ENCODE measurements at places on chromosomes 1 and 21. TPM values are rescaled to one million over a fixed set of nuclear protein-coding genes. Genes with fewer than 3 reads are reported as not detected.

- no peak for DNase-seq
Observed at GRCh38 chr1:108880850-108881249, 4.1 kb downstream of the GPSM2 start.

DNA sequence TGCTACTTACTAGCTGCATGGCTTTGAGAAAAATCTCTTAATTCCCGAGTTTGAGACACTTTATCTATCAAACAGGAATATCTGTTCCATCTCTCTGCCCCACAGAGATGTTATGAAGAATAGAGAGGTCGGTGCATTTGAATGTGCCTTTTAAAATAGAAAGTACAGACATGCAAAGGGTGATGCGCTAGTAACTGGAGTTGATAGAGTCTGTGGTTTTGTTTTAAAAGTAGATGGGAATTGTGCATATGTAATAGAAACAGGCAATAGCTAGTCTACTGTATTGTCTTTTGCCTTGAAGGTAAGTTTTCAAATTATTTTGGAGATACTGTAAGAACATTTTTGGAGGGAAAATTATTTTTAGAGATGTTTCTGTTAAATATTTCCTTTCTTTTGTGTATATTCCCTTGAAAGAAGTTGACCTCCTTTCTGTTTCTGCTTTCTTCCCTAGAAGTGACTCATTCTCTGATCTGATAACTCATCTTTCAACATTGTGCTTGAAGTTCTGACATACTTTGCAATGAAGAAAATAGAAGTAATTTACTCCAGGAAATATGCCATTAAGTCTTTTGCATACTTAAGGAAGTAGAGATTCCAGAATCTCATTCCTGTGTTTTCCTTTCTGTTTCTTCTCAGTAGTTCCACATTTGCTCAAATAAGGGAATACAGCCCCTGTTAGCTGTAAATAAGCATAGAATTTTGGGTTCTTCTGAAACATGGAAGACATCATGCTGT lies 151.6 kb downstream of the SDCCAG8 start:
- DNase-seq, result no peak

Gene KCNK2
- total RNA-seq, result 0.60 TPM

Gene CERS2
- 187 TPM for total RNA-seq

Gene CFAP141
- not detected for total RNA-seq
